ENCODE measurements at places on chromosomes 7 and 10.

DNA sequence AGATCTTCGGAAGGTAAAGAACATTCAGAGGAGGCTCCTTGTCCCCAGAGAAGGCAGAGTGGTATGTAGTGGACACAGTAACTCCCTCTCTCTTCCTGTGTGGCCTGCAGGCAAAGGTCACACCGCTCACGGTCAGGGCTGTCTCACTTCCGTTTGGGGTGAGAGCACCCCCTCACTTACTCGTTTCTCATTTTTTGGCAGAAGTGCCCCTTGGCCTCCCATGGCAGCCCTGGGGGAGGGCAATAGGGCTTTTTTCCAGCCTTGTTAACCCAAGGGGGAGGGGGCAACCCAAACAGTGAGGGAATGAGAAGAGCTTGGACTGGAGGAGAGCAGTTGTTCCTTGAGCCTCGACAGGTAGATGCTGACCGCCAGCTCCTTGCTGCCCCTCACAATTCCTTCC lies 31.8 kb upstream of the SRGN start:
- DNase-seq: peak; percentile 38

GRCh38 chr10:120286280-120286679 lies 170.7 kb upstream of the PLPP4 start:
- DNase-seq: no peak

GRCh38 chr7:33882040-33882837 lies 23.1 kb upstream of the BMPER start:
- DNase-seq: peak; percentile 96

GRCh38 chr7:132783824-132784223 lies 207.6 kb upstream of the PLXNA4 start:
- peak; percentile 89 for DNase-seq

GRCh38 chr10:68603766-68604165 lies 43.6 kb downstream of the TET1 start:
- no peak for DNase-seq

GRCh38 chr7:157129200-157129599 lies 9.5 kb upstream of the UBE3C start:
- DNase-seq: no peak

DNA sequence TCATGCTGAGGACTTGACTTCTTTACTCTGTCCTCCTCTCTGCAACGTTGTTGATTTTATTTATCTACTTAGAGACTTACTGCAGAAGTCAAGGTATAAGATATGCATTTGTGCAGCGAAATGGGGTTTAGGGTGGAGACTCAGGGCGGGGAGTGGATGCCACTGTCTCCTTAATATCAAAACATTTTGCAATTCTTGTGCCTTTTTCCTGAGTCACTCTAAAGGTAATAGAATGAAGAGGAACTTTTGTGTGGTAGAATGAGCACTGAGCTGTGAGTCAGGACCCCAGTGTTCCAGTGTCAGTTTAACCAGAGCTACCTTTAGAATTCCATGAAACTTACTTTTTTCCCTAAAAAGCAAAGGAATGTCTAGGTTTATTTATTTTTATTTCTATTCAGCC lies 78.2 kb downstream of the VTI1A start:
- DNase-seq: no peak

GRCh38 chr7:31763548-31763947 lies 76.5 kb downstream of the PPP1R17 start:
- DNase-seq: no peak

DNA sequence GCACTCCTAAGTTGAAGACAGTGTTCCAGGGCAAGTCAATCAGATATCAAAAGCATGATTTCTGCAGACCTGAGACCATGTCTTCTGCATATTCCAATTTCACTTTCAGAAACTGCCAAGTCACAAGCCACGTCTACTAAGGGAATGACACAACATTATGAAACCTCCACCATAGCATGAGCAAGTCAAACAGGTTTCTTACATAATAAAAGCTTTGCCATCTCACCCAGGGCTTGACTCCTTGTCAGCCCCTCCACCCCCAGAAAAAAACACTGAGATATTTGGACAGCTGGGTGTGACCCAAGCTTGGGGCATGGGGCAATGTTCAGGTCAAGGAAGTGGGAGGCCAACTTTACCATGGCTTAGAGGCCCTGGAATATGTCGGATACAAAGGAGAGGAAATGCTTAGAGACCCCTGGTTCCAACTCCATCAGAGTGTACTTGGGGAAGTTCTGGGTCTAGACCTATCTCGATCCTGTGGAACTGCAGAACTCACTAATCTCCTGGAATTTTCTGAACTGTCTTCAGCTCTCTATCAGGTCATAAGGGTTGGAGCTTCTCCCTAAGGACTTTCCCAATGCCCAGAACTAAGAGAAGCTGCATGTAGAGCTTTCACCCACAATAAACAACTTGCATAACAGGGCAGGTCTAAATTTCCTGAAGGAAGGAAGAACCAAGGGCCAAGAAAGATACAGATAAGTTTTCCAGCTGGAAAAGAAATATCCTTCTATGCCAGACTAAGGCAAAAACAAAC lies 80.6 kb upstream of the NAMPT start:
- peak; percentile 61 for DNase-seq

GRCh38 chr10:88289342-88289741 lies 293.8 kb downstream of the RNLS start:
- no peak for DNase-seq

GRCh38 chr7:24716480-24717246 lies 40.6 kb downstream of the GSDME start:
- DNase-seq: no peak

DNA sequence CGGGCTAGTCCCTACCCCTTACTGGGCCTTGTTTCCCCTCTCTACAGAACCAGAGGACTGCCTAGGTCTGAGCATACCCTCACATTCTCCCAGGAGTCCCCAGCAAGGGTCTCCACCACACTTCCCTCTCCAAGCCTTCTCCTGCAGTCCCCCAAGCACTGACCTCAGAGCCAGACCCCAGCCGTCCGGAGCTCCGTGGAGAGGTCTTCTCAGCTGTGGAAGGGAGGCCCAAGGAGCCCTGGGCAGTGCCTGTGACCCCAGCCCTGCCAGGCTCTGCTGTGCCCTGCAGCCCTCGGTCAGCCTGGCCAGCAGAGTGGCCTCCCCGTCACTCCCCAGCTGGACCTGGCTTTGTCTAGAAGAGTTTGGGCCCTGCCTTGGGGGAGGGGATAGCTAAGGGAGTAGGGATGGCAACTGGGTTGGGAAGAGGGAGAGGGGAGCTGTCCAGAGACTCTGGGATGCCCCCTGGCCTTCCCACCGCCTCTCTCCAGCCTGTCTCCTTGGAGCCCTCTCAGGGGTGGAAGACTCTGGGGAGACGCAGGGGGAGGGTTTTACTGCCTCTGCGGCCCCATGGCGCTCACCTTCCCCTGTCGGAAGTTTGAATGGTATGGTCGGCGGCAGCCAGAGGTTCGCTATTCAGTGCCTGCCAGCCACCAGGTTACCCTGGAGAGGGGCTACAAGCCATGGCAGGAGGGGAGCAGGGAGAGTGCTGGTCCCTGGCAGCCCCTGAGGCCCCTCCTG lies at the start of gene C10orf105:
Gene C10orf105 (minus strand): TSS at position 315 of the 738 bp plus-strand sequence. CDS start 3,441 bp downstream, outside the sequence.
- no peak for DNase-seq

GRCh38 chr7:142862351-142862750 lies 7.5 kb downstream of the EPHB6 start:
- no peak for DNase-seq

- DNase-seq: no peak
Measured at GRCh38 chr10:24012249-24012803, 196.6 kb upstream of the KIAA1217 start.

DNA sequence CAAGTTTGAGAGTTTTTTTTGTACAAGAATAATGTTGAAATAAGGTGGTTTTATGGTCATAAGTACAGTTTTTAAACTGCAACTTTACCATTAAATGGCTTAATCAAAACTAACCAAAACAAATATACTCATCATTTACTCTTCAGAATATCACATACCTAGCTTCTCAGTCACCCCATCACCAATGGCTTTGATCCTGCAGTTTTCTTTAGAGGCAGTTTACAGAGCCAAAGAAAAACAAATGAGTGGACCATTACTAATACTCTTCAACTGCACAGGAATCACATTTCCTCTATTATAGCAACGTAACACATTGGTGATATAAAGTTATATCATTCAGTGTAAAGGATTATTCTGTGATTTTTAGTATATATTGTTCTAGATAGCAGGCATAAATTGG lies 576.1 kb upstream of the LRRTM3 start:
- DNase-seq: peak; percentile 78

DNA sequence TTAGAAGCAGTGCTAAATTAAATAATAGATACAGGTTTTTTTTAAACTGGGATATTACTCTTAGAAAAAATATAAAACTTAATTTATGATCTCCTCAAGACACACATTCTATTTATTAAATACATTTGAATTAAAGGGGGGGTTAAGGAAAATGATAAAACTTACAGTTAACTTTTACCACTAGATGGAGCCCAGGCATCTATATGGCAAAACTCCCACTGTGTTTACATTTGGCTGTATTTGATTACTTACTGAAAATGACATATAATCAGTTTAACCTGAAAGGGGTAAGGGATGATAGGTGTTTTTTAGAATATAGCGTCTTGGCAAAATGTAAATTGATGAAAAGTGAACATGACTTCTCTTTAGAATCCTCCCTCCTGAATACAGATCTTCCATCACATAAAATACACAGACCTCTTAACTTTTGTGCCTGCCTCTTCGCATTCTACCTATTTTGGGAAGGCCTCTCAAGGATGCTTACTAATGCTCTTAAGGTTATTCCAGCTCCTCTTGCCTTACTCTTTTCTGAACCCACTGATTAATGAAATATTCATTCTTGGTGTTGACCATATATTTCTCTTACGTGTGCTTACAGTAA lies 235.7 kb downstream of the AGMO start:
- DNase-seq: peak; percentile 54

GRCh38 chr7:137846827-137847567 lies at the start of gene DGKI:
DGKI (minus strand) TSS chr7:137846974.
- DNase-seq: peak; percentile 25

GRCh38 chr10:26650406-26650805 lies 47.1 kb upstream of the PDSS1 start:
- DNase-seq: no peak
